Mucosa of gallbladder (tissue), 1 donor: ENCODE measurements at places on chromosomes 7 and 10.
A peak's percentile ranks its signal among the peaks of the same experiment; 100 is the strongest.

DNA sequence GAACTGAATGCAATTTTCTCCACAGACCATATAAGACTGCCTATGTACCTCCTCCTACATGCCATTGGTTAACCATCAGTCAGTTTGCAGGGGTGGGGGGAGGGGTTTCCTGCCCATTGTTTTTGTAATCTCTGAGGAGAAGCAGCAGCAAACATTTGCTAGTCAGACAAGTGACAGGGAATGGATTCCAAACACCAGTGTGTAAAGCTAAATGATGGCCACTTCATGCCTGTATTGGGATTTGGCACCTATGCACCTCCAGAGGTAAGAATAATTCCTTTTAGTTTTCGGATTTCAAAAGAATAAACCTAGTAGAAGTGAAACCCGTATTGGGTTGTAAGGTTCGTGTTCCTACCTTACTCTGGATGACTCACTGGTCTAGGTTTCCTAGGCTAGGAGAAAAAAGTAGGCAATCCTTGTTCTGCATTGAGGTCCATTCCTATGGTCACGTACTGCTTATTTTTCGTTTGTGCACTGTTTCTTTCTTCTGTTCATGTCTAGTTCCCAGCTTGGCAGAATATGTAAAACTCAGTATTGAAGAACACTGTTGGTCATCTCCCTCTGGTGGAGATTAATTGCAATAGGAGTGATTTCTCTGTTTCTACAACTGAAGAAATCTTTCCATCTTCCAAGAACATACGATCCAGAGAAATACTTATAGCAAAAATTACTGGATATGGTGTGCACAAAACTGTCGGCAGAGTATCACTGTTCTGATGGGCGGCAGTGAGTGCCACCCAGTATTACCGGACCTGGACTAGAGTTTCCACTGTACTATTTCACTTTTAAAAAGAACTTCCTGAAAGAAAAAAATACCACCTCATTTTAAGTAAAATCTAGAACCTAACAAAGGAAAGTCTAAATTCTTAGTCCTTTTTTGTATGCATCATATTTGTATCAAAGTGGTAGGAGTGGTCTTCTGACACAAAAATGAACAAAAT, at the start of gene AKR1C3:
AKR1C3 (plus strand) TSS at position 150 of the 941 bp plus-strand sequence; CDS start at position 181, 31 bp downstream.
- DNase-seq, result peak; percentile 44

DNA sequence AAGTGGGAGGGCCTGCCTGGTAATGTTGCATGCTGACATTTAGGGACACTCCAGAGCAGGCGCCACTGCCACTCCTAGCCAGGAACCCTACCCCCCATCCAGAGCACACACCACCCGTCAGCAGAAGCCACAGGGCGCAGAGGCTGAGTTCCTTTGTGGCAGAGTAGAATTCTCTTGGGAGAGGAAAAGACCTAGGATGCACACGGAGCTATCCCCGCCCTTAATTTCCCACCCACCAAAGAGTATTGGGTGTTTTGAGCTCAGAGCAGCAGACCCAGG, 702 bp upstream of the INSYN2A start:
- DNase-seq, result no peak

- no peak for DNase-seq
Measured at GRCh38 chr10:123863721-123864482, 27.7 kb downstream of the CPXM2 start.

DNA sequence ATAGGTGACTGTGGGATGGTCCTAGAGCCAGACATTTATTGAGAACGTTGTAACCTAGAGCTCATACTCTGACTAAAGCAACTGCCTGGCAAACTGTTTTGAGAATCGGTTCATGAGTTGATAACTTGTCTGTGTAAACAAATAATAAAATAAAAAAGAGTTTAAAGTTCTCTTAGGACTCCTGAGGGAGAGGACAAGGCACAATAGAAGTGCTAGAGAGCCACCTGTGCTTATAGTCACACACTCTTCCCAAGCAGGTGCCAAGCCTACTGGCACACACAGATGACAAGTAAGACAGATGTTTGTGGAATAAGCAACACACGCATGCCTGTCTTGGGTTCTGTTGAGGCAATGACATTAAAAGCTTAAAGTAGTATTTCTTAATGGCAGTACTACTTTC, 7.9 kb downstream of the EDRF1 start:
- no peak for DNase-seq

DNA sequence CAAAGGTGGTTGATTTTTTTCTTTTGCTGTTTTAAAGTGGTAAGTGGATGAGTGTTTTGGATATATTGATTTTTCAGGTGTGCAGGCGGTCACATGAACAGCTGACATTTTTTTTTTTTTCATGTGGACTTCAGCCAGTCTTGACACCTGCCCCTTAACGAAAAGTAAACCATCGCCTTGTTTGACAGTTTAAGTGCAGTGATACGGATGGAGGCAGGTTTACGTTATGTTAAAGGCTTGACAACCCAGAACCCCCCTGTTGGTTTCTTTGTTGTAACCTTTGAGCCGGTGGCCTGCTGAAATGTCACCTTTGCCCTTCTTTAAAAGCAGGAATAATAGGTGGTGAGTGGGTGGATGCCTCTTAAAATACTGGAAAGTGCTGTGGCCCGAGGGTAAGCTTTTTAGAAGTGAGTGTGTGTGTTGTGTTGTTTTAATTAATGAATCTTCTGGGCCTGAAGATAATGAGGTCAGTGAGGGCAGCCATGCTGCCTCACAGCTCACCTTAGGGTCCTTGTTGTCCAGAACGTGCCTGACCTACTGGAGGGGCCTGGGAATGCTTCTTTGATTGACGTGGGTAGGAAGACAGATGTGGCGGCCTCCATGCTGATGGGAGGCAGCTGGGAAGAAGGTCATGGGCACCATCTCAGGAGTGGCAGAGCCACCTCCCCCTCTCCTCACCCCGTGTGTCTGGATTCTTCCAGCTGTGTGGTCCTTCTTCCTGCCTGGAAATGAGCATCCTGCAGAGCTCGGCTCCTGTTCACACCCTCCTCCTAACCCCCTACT, 69.8 kb downstream of the TCF7L2 start:
- no peak for DNase-seq

DNA sequence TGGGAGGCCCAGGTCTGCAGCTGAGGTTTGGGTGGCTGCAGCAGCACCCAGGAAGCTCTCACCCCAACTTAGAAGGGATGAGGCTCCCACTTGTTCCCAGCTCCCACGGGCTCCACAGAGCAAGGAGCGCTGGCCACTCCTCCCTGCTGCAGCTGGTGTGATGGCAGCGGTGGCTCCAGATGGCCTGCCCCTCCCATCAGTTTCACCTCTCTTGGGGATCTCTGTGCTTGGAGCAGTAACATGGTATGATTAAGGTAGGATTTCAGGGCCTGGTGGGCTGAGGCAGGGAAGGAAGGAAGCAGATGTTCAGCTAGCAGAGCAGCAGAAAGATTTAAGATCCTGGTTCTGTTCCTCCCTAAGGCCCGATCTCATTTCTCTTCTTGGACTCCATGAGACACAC, 66.8 kb upstream of the KIF5B start:
- DNase-seq, result no peak

DNA sequence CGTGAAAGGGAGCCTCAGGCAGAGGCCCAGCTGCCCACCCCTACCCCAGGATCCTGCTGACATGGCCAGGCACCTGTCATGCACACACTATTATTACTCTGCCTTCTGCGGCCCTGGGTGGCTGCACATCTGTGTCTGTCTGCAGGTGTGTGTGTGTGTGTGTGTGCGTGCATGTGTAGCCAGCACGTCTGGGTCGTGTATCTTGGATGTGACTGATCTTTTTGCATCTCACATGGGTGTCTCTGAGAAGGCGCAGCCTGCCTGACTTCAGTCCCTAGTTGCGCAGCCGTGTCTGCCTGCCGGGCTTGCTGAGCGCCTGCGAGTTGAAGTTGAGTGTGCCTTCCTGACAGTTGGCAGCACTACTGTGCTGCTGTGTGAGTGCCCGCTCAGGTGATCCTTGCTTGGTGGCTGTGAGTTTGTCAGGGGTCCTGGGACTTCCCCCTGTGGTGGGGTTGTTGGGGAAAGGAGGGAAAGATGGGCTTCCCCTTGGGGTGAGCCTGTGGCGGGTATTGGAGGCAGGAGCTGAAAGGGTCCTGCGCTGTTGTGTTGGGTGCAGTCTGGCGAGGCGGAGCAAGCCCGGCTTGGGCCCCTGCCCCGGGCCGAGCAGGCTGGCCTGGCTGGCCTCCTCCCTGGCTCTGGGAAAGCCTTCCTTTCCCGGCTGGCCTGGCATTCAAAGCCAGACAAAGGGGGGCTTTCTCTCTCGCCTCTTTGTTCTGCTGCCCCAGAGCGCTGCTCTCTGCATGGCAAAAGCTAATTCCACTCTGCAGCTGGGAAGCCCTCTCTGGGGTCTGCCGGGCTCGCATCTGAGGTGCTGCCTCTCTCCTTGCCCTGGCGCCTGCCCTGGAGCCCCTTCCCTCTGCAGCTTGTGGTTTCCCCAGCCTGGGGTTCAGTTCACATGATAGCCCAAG, 4.9 kb downstream of the TRIM8 start:
- DNase-seq, result no peak

GRCh38 chr7:134029-134428, 58.3 kb upstream of the FAM20C start:
- DNase-seq, result no peak

- no peak for DNase-seq
Measured at GRCh38 chr7:107446988-107447387, 22.9 kb upstream of the GPR22 start.

DNA sequence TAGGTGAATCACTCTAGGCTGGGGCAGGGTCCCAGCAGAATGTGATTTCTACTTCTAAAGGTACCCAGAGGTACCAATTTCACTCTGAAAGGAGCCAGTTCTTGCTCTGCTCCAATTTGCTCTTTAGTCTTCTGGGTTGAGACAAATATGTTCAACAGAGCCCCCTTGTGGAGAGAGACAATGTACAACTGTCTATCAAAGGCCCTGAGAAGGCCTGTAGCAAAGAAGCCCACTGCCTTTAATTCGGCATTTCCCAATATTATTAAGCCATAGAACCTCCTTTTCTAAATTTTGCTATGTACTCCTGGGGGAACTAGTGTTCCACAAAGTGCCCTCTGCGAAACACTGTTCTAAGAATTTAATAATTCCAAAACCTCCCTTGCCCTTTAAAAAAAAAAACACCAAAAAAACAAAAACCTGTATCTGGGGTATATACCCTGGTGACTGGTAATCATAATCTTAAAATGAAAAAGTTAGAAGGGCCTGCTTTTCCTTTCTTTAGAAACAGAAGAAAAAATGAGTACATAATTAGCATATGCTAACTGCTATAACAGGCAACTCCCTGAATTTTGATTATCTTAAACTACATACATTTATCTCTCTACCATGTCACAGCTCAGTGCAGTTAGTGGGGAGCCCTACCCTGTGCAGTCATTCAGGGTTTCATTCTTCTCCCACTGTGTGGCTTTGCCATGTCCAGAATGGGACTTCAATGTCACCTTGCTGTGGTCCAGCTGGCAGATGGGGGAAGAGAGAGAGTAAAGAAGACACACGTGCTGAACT, 160.9 kb upstream of the BMPER start:
- DNase-seq, result no peak

DNA sequence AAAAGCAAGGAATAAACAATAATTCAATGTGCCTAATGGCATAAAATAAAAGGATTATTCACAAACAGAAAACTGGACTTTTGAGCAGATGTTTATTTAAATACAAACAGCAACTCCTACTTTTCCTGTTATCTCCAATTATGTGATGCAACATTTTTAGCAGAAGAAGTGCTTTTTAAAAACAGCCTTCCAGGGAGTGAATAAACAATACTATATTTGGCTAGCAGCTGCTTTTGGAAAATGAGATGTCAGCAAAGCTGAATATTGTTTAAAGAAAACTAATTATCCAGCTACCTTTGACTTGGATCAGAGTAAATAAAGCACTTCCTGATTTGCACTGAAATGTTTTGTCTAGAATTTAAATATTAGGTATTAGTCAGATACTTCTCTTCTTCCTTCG, 23.2 kb downstream of the CDK1 start:
- DNase-seq, result no peak

DNA sequence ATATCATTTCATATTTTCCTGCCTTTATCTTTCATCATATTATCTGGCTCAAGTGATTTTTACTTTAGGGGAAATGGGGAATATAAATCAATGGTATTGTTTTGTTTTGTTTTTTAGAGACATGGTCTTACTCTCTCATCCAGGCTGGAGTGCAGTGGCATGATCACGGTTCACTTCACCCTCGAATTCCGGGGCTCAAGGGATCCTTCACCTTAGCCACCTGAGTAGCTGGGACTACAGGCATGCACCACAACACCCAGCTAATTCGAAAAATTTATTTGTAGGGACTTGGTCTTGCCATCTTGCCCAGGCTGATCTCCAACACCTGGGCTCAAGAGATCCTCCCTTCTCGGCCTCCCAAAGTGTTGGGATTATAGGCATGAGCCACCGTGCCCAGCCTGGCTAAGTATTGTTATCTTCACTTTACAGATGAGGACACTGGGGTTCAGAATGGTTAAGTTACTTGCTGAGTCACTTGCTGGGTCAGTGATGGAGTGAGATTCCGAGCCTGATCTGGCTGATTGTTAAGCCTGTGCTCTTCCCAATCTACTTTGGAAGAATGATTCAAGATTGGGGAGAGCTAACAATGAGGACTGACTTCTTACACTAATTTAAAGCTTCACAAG, 3.7 kb upstream of the SLC16A9 start:
- DNase-seq, result no peak

- DNase-seq, result peak; percentile 95
Measured at GRCh38 chr7:76291351-76292212, 10.9 kb upstream of the HSPB1 start.

GRCh38 chr10:111077785-111078504, 1.1 kb downstream of the ADRA2A start:
- DNase-seq, result no peak
